ENCODE measurements at places on chromosomes 4 and X.

DNA sequence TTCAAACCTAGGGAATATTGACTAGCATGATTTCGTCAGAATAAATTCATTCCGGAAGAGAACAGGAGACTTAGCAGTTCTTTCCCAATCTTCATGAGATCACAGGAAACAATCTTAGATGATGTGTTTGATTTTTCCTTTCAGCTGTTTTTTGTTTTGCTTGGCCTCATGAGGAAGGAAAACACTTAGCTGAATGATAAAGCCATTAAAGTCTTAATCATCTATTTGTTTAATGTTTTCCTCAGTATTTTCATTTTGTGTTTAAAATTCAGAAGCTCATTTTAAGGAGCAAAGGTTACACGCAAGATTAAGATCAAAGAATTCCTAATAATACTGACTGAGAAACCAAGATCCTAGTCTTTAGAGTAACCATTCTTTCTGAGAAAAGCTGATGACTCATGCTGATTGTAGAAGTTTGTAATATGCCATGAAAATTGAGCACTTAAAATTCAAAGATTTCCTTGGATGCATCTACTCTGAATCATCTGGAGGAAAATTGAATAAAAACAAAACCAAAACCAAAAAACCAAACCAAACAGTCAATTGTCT is 15.4 kb upstream of the TBC1D19 start:
- DNase-seq: peak; percentile 47

- no peak for DNase-seq
Observed at GRCh38 chrX:10929747-10930146, 181.4 kb upstream of the HCCS start.

GRCh38 chr4:86013621-86014020 is 346.2 kb downstream of the MAPK10 start:
- no peak for DNase-seq

DNA sequence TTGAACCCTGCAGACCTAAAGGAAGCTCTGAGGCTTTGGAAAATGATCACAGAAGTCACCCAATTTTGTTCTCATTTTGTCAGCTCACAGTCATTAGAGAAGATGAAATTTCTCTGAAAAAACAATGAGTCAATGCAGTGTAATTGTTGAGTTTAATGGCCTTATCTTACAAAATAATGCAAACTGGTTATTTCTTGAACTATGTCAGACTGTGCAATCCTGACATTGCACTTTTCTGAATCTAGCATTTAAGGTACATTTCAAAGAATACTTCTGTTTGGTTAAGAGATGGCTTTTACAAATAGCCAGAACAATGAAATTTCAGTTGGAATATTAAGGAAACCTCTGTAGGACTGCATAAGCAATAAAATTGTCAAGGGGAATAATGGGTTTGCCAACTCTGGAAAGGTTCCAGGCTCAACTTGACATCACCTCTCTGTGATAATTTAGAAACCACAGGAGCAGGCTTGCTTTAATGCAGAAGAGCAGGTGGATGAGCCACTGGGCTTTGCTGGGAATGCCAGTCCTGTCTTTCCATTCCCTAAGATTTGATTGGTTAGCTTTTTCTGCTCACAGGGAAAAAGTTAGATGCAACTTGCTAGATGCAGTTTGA is 222.8 kb downstream of the FRMPD4 start:
- no peak for DNase-seq

- no peak for DNase-seq
Observed at GRCh38 chr4:7595934-7596461, 161.3 kb upstream of the PSAPL1 start.

DNA sequence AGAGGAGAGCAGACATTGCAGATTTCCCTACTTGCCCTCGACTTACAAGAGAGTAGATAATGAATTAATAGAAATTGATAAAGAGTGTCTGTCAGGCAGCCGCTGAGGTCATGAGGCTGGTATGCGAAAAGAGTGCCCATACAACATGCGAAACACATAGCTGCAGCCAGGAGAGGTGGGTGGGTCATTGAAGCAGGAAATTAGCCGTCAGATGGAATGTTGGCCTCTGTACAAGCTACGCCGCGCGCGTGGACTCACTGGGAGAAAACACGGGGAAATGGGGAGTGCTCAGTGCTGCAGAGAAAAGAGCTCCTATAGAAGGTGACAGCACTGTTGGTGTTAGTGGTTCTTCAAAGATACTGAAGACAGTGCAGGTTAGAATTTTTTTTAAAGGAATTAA is 125.1 kb downstream of the RAPGEF2 start:
- DNase-seq: no peak

DNA sequence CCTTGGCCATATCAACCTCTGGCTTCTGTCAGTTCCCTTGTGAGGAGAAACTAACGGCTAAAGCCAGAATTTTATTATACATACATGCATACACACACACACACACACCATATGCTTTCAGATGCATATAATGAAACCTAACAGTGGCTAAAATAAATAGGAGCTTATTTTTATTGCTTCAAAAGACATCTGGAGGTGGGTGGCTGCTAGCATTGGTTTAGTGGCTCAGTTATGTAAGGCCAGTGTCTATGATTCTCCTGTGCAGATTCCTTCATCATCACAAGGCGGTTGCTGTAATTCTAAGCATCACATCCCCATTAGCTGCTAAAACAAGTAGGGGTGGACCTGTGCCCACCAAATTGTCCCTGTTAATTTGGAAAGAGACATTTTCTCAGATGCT is 110.8 kb downstream of the MAPK10 start:
- no peak for DNase-seq

GRCh38 chrX:9644335-9644734 is 121.3 kb downstream of the GPR143 start:
- no peak for DNase-seq

GRCh38 chr4:143360838-143361625 is 24.4 kb downstream of the GAB1 start:
- no peak for DNase-seq

- no peak for DNase-seq
Observed at GRCh38 chr4:147741190-147741788, 9.4 kb downstream of the ARHGAP10 start.

- no peak for DNase-seq
Observed at GRCh38 chr4:4326166-4326565, 36.1 kb downstream of the ZBTB49 start.

DNA sequence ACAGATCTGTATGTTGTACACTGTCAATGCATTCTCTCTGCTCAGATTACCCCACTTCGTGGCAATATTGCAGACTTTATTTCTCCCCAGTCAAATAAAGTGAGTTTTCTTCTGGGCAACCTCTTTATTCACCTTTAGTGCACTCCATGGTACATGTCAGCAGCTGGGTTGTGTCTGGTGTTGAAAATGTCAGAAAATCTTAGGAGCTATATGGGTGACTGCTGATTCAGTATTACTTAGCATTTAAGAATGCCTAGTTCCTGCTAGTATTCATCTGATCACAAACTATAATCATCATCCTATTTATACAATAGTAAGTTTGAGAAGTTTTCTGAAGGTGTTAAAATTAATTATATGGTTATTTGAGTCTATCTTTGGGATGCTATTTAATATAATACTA is 112.5 kb downstream of the CFAP299 start:
- DNase-seq: no peak

- no peak for DNase-seq
Observed at GRCh38 chr4:47824840-47825239, 13.0 kb downstream of the CORIN start.

DNA sequence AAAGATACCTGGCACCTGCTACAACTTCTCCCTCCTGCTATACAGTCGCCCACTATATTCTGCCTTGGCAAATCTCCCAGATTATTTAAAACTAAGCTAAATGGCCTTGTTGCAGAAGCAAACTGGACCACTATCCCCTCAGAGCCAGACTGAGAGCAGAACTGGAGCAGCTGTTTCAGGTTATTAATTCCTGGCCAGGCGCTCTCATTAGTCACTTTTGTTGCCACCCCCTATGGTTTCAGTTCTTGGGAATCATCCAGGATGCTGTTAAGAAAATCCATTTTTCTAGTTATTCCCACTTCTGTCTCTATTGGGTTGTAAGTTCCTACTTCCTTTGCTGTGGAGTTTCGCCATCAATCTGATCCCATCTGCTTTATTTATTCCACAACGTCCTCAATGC is 30.1 kb downstream of the ADGRA3 start:
- DNase-seq: no peak

- DNase-seq: no peak
Observed at GRCh38 chrX:41152221-41152620, 67.0 kb downstream of the USP9X start.

Data from Panc1 (cell line).